ENCODE measurements at places on chromosomes 2 and 18.

DNA sequence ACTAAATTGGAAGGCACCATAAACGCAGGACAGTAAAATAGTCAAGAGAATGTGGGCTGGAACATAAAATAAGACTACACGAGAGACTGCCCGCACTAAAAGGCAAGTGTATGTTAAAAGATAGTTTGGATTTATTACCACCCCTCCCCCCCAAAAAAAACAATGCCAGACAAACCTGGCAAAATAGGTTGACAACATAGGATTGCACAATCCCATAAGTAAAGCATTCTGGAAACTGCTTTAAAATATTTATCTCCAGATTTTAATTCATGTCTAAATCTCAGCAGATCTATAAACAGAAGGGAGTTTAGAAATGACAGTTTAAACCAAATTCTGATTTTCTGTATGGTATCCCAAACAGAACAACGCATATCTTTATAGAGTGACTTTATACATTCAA, 455.1 kb downstream of the ERBB4 start:
- DNase-seq = no peak

DNA sequence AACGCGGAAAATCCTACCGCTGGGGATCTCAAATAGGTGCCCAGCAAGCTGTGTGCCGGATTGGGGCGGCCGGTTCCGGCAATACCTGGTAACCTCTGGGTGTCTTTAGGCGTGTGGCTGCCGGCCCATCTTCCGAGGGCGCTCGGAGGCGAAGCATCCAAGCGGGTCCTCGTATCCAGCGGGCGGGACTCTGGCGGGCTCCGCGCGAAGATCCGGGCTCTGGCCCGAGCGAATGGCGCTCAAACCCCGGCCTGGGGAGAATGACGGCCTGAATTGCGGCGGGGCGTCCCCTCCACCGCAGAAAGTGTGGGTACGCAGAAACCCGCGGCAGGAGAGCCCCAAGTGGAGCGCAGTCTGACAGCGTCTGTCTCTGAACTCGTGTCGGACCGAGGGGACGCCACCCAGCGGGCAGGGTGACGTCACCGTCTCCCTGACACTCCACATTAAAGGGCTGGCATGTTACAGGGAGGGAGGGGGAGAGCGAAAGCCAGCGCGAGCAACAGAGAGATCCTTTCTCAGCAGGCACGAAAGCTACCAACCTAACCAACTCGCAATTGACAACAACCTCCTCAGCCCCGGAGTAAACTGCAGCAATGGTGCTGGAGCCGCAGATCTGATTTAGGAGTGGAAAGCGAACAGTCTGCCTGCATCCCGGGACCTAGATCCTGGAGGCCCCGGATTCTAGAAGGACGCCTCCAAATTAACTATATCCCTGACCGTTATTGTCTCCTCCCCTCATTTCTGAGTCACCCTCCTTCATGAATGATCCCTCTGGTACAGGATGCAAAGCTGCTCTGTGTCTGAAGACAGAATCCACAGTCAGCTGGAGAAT, at the start of gene SKOR2:
SKOR2 (minus strand) TSS at position 372 of the 832 bp plus-strand sequence. CDS start 2,477 bp downstream, outside the sequence.
- no peak for DNase-seq

GRCh38 chr2:40962026-40962425, 510.1 kb upstream of the SLC8A1 start:
- no peak for DNase-seq

- DNase-seq = no peak
Observed at GRCh38 chr2:189260361-189260814, 80.8 kb upstream of the COL5A2 start.

GRCh38 chr2:199602271-199602895, 144.6 kb upstream of the SATB2 start:
- DNase-seq = no peak

- DNase-seq = no peak
Observed at GRCh38 chr2:6812857-6813530, 52.7 kb downstream of the CMPK2 start.
